ENCODE measurements at places on chromosomes 3 and 15.
A peak's percentile ranks its signal among the peaks of the same experiment; 100 is the strongest.

DNA sequence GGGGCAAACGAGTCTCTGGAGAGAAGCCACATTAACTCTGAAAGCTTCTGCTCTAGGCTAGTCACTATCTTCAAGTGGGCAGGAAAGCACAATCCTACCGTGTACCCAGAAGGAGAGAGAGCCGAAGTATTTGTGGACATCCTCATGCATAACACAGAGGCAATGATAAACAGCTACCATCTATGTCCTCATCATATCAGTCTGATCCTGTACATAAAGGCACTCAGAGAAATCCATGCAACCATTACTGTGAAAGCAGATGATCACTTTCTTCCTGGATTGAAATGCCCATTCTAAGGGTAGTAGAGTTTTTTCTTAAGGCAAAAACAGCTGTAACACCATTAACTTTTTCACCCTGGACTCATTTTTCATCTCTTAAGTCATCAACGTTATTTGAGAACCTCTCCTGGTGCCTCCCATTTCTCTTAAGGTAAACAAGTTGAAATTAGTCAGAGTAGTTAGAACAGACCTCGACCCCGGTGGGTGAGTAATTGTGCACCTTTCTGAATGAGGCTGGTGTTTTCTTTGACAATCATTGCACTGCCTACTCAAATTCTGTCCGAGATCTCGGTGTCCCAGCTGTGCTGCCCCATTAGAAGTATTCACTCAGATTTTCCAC is 327.4 kb downstream of the SHQ1 start:
- no peak for DNase-seq

- peak; percentile 94 for DNase-seq
Observed at GRCh38 chr15:68053701-68054627, at the start of gene PIAS1. Gene PIAS1, plus strand, starts transcription at chr15:68054315. Its CDS starts 12 bp downstream, at chr15:68054327.

GRCh38 chr15:38320866-38321265 is 68.2 kb downstream of the SPRED1 start:
- DNase-seq = no peak

DNA sequence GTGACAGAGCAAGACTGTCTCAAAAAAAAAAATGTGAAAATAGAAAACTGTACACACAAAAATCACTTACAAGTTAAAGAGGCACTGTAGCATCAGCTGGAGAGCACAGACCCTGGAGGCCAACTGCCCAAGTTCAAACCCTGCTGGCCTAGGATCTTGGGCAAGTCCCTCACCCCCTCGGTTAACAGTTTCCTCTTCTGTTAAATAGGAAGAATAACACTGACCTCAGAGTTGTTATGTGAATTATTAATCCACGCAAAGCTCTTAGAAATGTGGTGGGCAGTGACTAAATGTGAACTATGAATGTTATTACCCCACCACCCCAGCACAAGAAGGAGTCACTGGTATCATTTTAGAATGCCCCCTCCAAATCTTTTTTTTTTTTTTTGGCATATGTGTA is 11.2 kb downstream of the CIB1 start:
- DNase-seq = no peak

GRCh38 chr3:143311096-143311495 is 191.5 kb downstream of the CHST2 start:
- peak; percentile 21 for DNase-seq

- no peak for DNase-seq
Observed at GRCh38 chr3:123634149-123635051, 49.5 kb upstream of the HACD2 start.

GRCh38 chr15:48427479-48427878 is 96.2 kb downstream of the DUT start:
- no peak for DNase-seq

GRCh38 chr3:172786036-172786435 is 35.5 kb downstream of the ECT2 start:
- no peak for DNase-seq

DNA sequence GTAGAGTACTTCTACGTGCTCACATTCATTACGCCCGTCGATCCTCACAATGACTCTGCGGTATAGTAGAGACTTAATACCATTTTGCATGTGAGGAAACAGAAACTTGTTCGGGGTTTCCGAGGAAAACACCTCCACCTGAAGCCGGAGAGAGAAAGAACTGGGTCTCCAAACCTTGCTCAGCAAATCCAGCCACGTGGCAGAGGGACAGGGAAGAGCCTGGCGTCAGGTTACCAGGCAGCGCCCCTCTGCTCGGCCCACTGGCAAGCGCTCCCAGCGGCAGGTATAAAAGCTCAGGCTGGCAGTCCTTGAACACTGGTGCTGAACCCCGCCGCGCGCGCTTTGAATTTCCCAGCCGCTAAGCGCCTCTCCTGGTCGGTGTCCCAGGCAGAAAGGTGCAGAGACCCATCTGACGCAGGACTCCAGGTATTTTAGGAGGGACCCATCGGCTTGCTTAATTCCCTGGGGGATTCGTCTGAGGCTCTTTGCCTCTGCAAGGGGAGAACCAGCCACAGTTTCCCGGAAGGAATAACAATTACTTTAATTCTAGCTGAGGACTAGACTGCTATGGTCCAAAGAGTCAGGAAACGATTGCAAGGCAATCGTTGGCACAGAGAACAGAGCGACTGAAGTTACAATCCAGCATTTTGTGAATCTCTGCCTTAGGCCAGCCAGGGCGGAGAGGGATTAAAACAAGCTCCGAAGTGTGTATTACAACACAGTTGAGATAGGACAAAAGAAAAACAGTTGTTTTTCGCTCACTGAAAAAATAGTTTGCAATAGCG is at the start of gene C2CD4A:
Gene C2CD4A (plus strand): TSS at position 315 of the 785 bp plus-strand sequence. CDS start 637 bp downstream, outside the sequence.
- peak; percentile 52 for DNase-seq

GRCh38 chr15:80721476-80721875 is 26.4 kb downstream of the ABHD17C start:
- no peak for DNase-seq

- no peak for DNase-seq
Observed at GRCh38 chr3:127755305-127755681, 67.0 kb downstream of the MGLL start.

DNA sequence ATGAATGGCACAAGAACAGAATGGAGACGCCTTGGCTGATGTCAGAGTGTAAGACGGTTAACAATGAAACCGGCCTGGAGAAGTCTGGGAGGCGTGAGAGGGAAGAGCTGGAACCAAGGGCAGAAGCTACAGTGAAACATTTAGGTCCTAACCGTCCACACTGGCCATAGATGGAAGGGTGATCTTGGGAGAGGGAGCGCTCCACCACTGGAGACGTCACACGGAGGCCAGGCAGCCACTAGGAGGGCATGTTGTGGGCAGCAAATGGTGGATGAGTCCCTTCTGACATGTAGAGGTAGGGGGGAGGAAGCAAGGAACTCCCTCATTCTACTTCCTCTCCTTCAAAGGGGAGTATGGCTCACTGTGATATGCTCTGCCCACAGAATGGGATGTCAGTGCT is 23.8 kb downstream of the FEM1B start:
- DNase-seq = no peak

GRCh38 chr3:50658831-50659230 is 15.9 kb upstream of the DOCK3 start:
- no peak for DNase-seq

DNA sequence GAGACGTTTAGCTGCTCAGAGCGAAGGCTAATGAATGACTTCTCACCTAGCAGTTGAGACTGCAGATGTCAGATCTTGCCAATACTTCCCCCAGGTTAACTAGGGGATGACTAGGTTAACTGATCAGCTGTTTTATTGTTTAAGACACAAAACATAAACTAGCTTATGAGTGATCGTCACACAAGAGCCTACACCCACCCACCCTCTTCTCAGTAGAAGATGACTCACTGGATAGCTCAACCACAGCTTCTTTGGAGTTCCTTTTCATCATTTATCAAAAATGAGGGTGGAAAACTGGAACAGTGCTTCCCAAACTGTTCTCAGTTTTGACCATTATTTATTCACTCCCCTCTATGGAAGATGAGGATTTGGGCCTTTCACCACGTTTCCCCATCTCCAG is 25.2 kb downstream of the GASK1A start:
- no peak for DNase-seq
